ENCODE measurements at places on chromosomes 12 and 14. TPM values are rescaled to one million over a fixed set of nuclear protein-coding genes. Genes with fewer than 3 reads are reported as not detected.

DNA sequence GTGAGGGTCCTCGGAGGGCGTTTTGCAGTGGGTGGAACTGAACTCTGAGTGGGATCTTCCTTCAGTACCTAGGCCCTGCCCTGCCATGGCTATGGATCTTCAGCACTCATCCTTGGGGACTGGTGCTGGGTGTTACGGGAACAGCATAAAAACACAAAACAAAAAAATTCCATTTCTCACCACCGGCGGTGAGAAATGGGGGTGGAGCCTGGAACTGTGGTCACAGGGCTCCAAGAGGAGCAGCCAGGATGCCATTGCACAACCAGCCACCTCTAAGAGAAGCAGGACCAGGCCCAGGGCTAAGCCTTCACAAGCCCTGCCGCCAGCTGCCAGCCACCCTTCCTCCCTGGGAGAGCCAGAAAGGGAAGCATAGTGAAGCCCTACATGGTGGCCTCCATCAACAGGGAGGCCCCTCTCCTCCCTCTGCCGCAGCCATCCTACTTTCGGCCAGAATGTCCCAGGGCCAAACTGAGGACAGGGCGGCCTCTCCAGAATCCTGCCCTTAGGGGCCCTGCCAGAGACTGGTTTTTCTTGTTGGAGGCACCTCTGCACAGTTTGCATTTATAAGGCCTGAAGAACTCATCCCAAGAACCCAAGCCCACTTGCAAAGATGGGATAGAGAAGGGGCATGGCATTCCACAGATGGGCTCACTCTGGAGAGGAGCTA is 76.5 kb downstream of the VCPKMT start:
- peak; percentile 81 for DNase-seq

- no peak for DNase-seq
Measured at GRCh38 chr12:68951652-68952051, 18.7 kb upstream of the CPM start.

DNA sequence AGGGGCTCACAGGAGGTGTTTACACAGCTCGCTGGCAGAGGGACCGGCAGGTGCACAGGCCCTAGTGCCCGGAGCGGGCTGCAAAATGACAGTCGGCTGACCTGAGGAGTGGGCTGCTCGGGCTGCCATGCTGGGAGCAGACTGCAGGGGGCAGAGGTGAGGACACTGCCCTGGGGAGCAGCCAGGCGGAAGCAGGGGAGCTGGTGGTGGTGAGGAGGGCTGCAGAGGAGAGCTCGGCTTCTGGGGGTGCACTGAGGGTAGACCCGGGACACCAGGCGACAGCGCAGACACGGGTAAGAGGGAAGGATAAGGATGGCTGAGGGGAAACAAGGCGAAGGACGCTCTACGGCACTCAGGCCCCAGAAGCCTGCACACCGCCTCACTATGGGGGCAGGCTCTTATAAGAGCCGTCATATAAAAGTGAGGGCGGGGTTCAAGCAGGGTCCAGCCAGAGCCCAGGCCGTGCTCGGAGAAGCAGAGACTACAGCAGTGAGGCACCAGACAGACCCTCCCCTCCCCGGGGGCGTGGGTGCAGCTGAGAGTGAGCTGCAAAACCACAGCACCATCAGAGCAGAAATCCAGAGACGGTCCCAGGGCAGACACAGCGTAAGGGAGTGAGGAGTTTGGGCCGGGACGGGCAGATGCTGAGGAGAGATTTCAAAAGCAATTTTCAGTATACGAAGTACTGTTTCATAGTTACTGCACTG is 62.5 kb downstream of the CCDC88C start:
- no peak for DNase-seq

JKAMP gene
- 84.7 TPM for polyA plus RNA-seq

DNA sequence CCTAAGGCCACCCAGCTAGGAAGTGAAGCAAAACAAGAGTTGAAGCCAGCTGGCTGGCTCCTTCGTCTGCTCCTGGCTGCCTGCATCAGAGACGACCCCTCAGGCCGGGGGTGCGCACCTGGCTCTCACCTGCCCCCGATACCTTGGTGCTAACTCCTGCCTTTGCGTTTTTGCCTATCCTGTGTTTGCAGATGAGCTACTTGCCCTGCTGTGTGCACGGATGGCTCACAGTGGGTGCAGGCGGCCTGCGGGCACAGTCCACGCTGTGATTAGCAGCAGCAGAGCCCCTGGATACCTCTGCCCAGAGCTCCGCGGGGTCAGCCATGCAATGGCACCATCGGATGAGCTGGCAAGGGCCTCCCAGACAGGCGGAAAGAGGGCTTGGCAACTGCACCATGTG is 31.2 kb upstream of the FZD10 start:
- DNase-seq, result no peak

DNA sequence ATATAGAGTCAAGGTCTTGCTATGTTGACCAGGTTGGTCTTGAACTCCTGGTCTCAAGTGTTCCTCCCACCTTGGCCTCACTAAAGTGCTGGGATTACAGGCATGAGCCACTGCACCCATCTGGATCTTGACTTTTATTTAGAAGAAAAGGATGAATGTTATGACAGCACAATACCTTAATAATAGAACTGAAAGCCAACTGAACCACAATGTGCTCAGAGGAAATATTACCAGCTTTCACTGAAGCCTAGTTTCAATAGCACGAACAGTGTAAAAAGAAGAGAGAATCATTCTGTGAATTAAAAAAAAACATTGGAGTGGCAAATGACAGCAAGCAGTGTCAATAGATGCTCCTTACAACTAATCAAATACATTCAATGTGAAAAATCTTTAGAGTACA is 239.2 kb upstream of the RMST start:
- DNase-seq, result no peak

DDX54 gene
- polyA plus RNA-seq, result 73.6 TPM

GRCh38 chr12:97542666-97543280 is 80.2 kb downstream of the RMST start:
- no peak for DNase-seq

DNA sequence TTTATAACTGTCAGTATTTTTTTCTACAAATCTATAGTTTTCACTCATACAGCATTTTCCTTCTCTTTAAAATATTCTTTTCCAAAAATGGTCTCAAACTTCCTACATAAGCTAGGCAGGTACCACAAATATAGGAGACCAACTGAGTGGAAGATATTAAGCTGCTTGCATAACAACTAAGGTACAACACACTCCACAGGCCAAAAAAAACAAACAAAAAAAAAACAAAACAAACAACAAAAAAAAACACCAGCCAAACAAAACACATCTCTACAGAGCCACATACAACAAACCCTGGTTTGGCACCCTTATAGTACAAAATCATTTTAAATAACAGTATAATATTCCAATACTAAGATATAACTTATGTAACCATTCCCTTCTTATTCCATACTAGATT is 50.1 kb downstream of the SLC2A13 start:
- DNase-seq, result no peak

KRT73 gene
- polyA plus RNA-seq, result 0.28 TPM

GRCh38 chr12:68207276-68207675 is 18.3 kb downstream of the IL26 start:
- no peak for DNase-seq

GRCh38 chr12:33427071-33427470 is 12.5 kb downstream of the SYT10 start:
- no peak for DNase-seq

DNA sequence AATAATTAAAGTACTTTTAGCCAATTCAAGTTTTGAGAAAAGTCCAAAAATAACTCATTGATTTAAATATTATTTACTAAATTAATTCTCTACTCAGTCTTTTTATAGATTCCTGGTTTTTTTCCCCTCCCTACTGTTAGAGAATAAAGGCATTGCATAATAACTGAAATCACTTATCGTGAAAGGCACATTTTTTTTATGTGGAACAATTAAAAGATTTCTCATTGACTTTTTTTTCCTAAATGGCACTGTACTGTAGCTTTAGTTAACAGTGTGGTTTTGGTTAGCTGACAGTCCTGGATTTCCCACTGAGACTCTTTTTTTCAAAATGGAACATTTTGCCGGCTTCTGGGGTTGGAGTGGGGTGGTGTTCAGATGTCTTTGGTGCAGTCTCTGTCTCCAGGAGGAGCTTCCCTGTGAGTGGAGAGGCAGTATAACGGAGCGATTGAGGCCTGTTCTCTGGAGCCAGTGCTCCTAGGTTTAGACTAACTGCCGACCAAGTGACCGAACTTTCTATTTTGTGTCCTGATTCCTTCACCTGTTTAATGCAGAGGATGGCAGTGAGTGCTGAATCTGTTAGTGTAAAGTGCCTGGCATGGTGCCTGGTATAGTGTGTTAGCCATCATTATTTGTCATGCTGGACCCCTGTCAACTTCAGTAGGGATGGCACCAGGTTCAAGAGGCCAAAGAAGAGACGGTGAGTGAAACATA is 117.7 kb downstream of the ADCK1 start:
- DNase-seq, result no peak

TSHR gene
- polyA plus RNA-seq, result 0.75 TPM

P2RX2 gene
- polyA plus RNA-seq, result 10.4 TPM

TOMM20L gene
- polyA plus RNA-seq, result 2.2 TPM

GRCh38 chr12:20011200-20011599 is 357.1 kb upstream of the PDE3A start:
- DNase-seq, result peak; percentile 36

CPNE8 gene
- polyA plus RNA-seq, result 8.9 TPM

DNA sequence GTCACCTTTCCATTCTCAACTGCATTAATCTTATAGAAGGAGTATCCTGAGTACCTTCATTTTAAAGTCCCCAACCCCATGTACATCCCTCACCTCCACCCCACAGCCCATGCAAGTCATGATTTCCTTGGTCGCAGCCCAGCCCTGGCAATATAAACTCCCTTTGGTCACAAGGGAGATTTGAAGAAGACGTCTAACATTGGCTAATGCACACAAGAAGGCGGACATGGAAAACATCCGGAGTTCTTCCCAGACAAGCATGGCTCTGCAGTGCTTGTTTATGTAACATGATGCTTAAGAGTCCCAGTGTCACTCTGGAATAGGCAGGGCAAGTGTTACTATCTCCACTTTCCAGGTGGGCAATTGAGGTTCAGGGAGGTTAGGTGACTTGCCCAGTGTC is 277.6 kb downstream of the DPF3 start:
- peak; percentile 43 for DNase-seq

DNA sequence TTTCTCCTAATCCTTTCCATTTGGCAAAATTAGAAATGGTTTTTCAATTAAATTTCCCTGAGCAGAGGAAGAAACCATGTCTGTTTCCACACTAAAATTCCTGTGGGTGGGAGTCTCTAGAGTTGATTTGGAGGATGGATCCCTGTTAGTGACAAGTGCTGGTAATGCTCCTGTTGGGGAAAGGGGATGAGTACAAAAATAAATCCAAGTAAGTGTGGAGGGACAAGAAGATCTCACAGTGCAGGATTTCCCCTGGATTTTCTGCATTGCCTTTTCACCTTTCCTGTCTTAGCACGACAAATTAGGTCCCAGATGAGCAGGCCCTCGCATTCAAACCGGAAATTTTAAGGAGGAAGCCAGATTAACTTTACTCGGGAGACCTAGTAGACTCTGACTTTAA is 107.5 kb downstream of the DAD1 start:
- DNase-seq, result no peak

DNA sequence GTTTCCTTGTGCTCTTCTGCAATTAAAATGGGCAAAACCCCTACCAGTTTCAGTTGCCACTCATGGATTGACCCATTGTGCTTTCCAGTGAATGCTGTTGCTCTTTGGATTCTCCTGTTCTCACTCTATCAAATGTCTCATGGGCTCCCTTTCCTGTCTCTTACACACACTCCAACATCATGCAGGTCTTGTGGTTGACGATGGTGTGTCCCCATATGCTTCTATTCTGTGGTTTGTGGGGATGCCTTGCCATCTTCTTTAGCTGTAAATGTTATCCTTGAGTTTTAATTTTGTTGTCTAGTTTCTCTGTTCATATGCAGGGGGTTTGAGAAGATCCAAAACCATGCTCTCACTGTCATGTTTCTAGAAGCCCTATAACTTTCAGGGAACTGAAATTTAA is 31.9 kb upstream of the FBXO34 start:
- no peak for DNase-seq

GALNT6 gene
- polyA plus RNA-seq, result 2.7 TPM

DNA sequence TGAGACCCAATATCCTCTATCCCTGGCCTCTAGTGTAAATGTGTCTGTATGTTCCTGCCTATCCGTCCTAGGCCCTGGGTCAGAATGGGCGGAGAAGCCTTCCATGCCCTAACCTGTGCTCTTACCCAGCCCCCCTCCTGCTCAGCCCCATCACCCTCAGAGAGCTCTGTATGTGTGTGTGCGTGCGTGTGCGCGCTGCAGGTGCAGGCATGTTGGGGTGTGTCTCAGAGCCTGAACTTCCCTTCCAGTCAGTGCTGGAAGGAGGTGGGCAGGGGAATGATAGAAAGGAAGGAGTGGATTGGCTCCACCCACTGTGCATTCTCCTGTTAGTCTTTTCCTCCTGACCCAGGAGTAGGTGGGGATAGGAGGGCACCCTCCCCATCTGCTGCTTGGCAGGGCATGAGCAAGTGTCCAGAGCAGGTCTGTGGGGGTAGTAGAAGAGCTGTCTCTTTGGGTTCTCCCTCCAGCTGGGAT is 7.2 kb downstream of the NAB2 start:
- DNase-seq, result peak; percentile 34

SIX6 gene
- not detected for polyA plus RNA-seq

DNA sequence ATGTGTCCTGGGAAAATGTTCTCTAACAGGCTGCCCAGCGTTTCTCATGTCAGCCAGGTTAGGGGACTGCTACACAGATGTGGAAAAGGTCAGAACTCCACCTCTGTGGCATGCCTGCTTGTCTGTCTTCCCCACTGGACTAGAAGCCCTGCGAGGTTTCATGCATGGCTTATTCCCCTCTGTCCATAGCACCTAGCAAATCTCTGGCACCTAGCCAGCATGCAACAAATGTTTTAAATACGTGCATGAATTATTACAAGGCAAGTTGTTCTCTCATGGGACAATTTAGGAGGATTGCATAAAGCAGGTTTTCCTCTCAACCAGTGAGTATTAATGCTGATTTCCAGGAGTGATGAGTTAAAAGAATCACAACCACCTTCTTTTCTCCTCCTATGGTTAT is 21.4 kb upstream of the KCNK13 start:
- DNase-seq, result no peak

- DNase-seq, result no peak
Measured at GRCh38 chr12:103677905-103678304, 90.8 kb downstream of the STAB2 start.

- DNase-seq, result no peak
Measured at GRCh38 chr14:21047378-21047781, 5.2 kb downstream of the RNASE7 start.

DNA sequence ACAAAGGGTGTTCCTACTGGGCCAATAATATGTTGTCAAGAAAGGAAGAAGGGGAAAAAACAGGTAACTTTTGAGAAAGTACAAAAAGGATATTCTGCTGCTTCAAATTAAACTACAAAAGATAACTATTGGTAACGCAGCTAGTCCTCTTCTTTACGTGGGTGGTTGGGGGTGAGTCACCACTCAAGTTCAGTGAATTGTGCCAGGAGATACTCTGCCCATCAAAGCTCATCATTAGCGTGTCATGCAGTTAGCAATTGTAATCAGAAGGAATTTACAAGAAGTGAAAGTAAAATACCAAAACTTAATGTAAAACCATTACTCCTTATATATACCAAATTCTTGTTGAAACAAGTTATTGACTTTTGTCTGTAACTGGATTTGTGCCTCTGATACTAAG is 342.0 kb downstream of the NPAS3 start:
- DNase-seq, result no peak

GRCh38 chr12:106255952-106256351 is 8.1 kb upstream of the CKAP4 start:
- DNase-seq, result no peak

NEUROD4 gene
- polyA plus RNA-seq, result 0.04 TPM

- peak; percentile 96 for DNase-seq
Measured at GRCh38 chr12:6383572-6384498, at the start of gene LTBR. LTBR (plus strand) TSS chr12:6384162; CDS start chr12:6384359, 197 bp downstream.

- DNase-seq, result no peak
Measured at GRCh38 chr14:65439117-65439516, 26.6 kb downstream of the FUT8 start.

CISTR gene
- polyA plus RNA-seq, result not detected

- no peak for DNase-seq
Measured at GRCh38 chr14:91893669-91894068, 26.3 kb upstream of the TC2N start.
